Right cardiac atrium (tissue), 5 donors: ENCODE measurements at places on chromosomes 3 and 15. TPM values are rescaled to one million over a fixed set of nuclear protein-coding genes. Genes with fewer than 3 reads are reported as not detected.
A peak's percentile ranks its signal among the peaks of the same experiment; 100 is the strongest.

DNA sequence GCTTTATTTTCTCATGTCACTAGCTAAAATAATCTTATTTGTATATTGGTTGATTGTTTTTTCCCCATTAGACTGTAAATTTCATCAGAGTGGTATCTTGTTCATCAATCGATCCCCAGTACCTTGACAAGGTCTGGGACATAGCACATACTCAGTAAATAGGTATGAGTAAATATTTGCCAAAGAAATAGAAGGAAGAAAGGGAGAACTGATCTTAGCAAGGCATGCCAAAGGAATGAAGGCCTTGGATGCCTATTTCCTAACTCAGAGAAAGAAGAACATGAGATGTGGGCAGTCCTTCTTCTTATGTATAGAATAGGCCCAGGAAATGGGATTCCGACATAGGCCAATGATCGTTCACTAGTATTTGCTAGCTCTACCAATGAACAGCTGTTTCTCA, 54.7 kb downstream of the ISL2 start:
- DNase-seq, result no peak

GRCh38 chr3:63343674-63344073, 65.6 kb downstream of the SYNPR start:
- DNase-seq, result peak; percentile 68

GRCh38 chr15:47362118-47362905, 355.0 kb upstream of the SEMA6D start:
- no peak for DNase-seq

GRCh38 chr15:36755341-36756000, 176.0 kb downstream of the CDIN1 start:
- DNase-seq, result no peak

The SCN11A gene
- 0.03 TPM for total RNA-seq

The GPD1L gene
- 364 TPM for total RNA-seq

The ZPLD1 gene
- 0.17 TPM for total RNA-seq

GRCh38 chr3:151407928-151408327, 23.4 kb upstream of the P2RY12 start:
- DNase-seq, result no peak

DNA sequence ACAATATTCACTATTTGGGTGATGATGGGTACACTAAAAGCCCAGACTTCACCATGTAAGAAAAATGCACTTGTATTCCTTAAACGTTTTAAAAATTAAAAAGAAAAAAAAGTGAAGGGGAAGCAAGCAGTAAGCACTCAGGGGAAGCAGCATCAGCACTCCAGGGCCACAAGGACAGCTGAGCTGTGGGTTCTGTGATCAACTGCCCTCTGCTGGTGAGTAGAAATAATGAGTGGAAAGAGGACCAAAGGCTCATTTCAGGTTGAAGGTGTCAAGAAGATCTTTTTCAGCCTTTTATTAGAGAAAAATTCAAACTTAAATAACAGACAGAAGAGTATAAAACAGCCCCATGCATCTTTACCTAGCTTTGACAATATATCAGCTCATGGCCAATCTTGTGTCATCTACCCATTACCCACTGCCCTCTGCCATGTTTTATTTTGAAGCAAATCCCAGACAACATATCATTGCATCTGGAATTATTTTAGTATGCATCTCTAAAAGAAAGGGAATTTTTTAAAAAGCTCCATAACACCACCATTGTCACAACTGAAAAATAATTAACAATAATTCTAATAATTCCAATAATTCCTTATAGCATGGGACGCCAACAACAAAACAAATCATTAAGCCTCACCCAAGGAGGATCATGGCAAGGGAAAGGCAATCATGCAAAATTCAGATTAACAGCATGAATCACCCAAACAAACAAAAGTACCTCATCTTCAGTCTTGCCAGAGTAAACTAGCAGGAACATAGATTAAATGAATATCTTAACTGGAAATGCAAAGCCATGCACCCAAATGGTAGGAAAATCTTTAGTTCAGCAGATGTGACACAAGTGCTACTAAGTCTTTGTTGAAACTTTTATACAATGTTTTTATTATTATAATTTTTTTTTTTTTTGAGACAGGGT, 42.5 kb downstream of the TAMM41 start:
- peak; percentile 35 for DNase-seq

GRCh38 chr3:142019794-142020320, 129.5 kb downstream of the TFDP2 start:
- DNase-seq, result no peak

The DAZL gene
- total RNA-seq, result not detected
